ENCODE measurements at places on chromosomes 4 and X. TPM values are rescaled to one million over a fixed set of nuclear protein-coding genes. Genes with fewer than 3 reads are reported as not detected.

The CITED1 gene
- 1.4 TPM for total RNA-seq

The BEND4 gene
- 0.05 TPM for total RNA-seq

The DUX4 gene
- 0.09 TPM for total RNA-seq

The LRAT gene
- total RNA-seq, result not detected

The TEX13D gene
- not detected for total RNA-seq

The PPP2R2C gene
- not detected for total RNA-seq

The BMP2K gene
- total RNA-seq, result 17.6 TPM

The EBP gene
- total RNA-seq, result 305 TPM

The SLC9B1 gene
- 0.48 TPM for total RNA-seq

The SYTL5 gene
- total RNA-seq, result not detected

The BANK1 gene
- total RNA-seq, result 0.11 TPM

The AFF1 gene
- total RNA-seq, result 68.5 TPM

The MAGEB1 gene
- not detected for total RNA-seq

The SMIM10L2A gene
- total RNA-seq, result 0.48 TPM

The MAPK10 gene
- 0.48 TPM for total RNA-seq

The LRRC66 gene
- total RNA-seq, result 0.11 TPM

The CISD2 gene
- total RNA-seq, result 54.7 TPM

The NDUFC1 gene
- 44.0 TPM for total RNA-seq

The SYAP1 gene
- 17.0 TPM for total RNA-seq

The SLC6A14 gene
- not detected for total RNA-seq

The F8A2 gene
- not detected for total RNA-seq

The FRMD7 gene
- not detected for total RNA-seq

The TNIP3 gene
- 0.93 TPM for total RNA-seq

The TMEM144 gene
- total RNA-seq, result not detected

The CTAG1B gene
- total RNA-seq, result not detected

The EGF gene
- total RNA-seq, result not detected

The MAGEA6 gene
- total RNA-seq, result not detected

The PWWP3B gene
- not detected for total RNA-seq

The HEPH gene
- 0.18 TPM for total RNA-seq

The CFP gene
- 19.3 TPM for total RNA-seq

The NIPAL1 gene
- total RNA-seq, result 0.77 TPM

Measured in T-helper 2 cell treated with Interferon-gamma antibody and Interleukin-4, amounts not matched to agents 100 ng/mL and 5 ng/mL, for 36 hours (primary cell).